ENCODE measurements at places on chromosomes 4 and X. TPM values are rescaled to one million over a fixed set of nuclear protein-coding genes. Genes with fewer than 3 reads are reported as not detected.

GAGE12G gene
- polyA plus RNA-seq, result not detected

UTP3 gene
- 49.2 TPM for polyA plus RNA-seq

SLC2A9 gene
- polyA plus RNA-seq, result 10.3 TPM

ADH1C gene
- 77.4 TPM for polyA plus RNA-seq

KCND1 gene
- 3.1 TPM for polyA plus RNA-seq

DNA sequence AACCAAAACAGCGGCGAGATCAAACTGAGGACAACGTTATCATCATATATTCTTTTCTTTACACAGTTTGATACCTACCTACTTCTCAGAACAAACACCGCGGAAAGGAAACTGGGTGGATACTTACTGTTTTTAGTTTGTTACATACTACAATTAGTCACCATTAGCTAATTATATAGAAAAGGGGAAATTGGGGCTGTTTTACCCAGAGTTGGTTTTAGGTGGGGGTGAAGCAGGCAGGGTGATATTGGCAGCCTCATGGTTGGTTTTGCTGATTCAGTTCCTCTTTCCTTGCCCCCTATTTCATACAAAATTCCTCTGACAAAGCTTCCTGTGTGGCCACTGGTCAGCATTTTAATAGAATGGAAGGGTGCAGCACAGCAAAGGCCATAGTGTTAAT, 77.8 kb downstream of the SORBS2 start:
- no peak for DNase-seq

DNA sequence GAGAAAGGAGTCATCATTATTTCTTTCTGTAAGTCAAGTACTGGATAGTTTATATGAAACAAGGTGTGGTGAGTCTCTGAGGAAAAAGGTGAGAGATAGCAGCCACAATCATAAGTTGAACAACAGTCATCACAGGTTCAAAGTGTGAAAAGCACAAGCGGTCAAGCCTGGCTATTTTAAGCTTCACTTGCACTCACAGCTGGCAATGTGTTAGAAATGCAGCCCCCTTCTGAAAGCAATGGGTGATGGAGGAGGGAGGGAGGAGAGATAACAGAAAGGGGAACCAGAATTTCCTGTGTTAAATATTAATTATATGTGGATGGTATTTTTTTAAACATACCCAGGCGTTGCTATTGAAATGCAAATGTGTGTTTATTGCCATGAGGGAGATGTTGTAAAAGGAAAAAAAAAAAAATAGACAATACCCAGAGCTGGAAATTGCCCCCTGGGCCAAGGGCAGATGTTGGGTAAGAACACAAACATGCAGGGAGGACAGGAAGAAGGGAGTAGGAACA, 26.9 kb upstream of the BMP3 start:
- DNase-seq, result no peak

DNA sequence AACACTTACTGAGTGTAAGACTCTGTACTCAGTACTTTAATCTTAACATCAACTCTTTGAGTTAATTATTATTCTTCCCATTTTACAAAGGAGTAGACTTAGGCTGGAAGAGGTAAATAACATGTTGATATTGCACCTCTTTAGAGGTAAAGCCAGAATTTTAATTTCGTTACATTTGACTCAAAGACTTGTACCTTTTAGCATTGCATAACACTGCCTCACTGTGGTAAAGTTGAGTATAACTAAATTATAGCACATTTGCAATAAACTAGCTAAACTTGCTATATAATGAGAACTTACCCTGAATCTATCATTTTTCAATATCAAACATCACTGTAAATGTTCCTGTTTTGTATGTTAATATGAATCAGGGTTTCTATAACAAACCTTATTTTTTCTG, 218.5 kb downstream of the PRR32 start:
- peak; percentile 14 for DNase-seq

DNA sequence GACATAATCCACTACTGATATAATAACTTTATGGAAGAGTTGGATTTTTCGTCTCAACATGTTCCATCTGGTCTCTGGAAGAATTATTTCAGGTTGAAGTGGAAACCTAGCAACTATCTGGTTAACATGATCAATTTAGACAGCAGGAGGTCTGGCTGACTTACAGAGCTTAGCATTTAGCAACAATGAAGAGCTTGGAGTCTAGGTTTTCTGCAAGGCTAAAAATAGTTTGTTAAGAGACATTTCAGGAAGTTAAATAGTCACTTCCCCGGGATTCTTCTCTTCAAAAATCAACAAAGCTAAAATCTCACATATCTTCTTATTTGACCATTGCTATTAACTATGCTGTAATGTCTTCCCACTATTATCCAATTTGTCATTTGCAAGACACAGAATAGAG, 418.6 kb upstream of the DIPK2B start:
- no peak for DNase-seq

DNA sequence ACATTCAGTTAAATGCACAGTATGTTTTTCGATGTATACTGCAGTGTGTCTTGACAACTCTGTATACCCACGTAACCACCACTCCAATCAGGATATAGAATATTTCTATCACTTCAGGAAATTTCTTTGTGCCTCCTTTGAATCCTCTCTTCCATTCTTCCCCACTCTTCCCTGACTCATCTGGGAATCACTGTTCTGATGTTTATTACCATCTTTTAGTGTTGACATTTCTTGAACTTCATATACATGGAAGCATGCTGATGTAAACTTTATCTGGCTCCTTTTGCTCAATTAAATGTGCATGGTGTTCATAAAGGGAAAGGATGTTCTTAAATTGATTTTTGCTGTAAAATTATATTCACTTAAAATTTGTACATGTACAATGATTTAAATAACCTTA, 319.9 kb downstream of the PCDH7 start:
- DNase-seq, result no peak

DNA sequence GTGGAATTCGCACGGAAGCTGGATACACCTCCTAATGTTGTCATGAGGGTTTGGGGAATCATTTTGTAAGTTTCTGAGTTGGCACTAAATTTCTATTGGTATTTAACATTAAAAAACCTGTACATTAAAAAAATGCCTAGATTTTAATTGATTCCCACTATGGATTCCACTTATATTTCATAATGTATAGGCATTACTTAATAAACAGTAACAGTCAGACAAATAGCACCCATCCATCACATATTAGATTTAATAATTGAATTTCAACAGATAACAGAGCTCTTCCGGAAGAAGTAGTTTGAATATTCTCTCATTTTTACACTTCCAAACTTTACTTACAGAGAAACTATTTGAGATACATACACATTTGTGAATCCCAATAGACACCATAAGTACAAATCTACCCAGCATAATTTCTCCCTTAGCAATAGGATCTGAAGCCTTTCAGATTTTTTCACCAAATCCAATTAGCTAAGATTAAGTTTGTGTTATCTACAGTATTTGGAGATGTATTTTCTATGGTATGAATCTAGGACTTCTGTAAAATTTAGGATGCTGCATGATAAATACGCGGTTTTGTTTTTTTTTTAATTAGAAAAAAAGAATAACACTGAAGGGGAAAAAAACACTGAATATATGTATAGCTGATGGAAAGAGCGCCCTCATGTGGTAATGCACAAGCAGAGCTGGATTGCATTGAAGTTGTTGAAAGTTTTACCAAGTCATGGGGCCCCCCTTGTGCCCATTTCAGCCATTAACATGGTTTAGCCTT, 12.2 kb upstream of the ODAM start:
- peak; percentile 44 for DNase-seq

Measured in left kidney (tissue), 8 donors.